Subcutaneous adipose tissue (tissue), 4 donors: ENCODE measurements at places on chromosomes 16 and 17. TPM values are rescaled to one million over a fixed set of nuclear protein-coding genes. Genes with fewer than 3 reads are reported as not detected.

The SPATA22 gene
- total RNA-seq: 1.1 TPM

The KRTAP4-4 gene
- not detected for total RNA-seq

The CCR7 gene
- total RNA-seq: not detected

The PROCA1 gene
- not detected for total RNA-seq

The SCGB1C2 gene
- not detected for total RNA-seq
